ENCODE measurements at places on chromosomes 6 and 20.

DNA sequence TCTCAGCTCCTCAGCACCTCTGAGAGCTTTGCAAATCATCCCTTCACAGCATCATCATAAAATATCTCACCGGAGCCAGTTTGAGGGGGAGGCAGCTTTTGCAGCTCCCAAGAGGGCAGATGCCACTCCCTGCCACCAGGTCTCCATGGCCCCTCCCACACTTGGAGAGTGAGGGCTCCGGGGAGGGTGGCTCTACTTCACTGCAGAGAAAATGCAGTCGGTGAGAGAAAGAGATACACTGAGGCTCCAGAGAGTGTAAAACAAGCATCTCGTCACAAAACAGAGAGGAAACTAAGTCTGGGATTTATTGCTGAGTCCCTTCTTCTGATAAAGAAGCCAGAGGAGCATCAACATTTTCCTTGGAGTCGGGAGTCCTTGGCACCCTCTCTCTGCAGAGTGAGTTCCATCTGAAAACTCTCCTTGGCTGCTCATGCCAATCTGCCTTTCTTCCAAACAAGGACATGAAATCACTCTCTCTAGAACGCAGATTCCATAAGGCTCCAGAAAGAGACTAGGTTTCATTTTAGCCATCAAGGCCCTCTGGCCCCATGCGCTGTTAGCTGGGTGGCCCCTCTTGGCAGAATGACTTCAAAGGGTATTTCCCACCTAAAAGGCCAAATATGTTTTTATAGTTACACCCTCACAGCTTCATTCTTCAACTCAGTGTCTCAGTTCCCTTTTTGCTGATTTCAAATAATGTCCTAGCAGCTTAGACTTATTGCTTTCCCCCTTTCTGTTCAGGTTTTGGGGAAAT, 70.6 kb upstream of the F13A1 start:
- DNase-seq = peak; percentile 59

DNA sequence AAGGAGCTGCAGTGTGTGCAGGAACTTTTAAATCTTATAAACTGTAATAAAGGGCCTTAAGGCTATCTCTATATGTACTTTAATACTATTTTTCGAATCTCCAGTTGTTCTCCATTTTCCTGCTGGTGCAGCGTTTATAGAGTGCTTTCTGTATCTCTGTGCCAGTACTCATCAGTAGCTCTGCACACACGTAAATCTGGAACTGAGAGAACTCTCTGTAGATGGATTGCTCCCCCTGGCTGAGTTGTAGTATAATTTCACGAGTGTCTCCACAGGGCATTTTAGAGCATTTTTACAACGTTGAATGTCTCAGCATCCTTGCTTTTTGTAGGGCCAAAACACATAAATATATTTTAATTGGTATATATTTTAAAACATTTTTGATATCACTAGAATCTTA, 256.5 kb downstream of the TRDN start:
- DNase-seq = no peak

DNA sequence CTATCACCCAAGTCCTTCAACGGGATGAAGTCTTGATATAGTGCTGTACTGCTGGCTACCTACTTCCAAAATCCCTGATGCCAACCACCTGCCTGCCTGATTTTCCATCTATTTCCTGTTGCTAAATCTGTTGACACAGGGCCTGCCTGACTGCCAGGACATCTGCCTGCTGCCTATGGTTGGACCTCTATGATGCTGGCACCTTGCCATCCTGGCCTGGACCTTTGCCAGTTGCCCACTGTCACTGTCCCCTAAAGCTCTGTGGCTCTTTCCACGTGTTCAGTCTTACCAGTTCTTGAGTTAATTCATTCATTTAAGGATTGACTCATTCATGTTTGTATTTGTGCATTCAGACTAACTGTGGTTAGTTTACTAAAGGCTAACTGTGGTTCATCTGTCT, 9.2 kb upstream of the RGS17 start:
- no peak for DNase-seq

GRCh38 chr6:154550779-154551178, 40.3 kb upstream of the CNKSR3 start:
- DNase-seq = no peak

DNA sequence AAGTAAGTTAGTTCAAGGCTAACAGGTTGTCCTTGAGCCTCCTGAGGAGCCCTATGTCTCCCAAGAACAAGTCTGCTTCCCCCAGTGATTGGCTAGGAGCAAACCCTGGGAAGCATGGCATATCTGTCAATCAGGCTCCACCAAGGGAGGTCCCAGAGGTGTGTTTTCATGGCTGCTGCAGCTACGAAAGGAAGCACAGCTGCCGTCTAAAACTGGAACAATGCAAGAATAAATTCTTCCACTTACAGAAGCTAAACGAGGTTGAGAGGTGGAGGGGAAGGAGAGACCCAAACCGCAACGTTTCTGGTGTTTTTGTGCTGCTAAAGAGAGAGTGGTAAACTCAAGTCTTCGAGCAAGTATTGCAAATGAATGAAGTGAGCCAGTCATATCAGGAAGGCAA, 4.9 kb upstream of the PTGIS start:
- no peak for DNase-seq

- peak; percentile 85 for DNase-seq
These were observed 153.0 kb downstream of the BCAS1 start for GRCh38 chr20:53917145-53918019.

GRCh38 chr20:4164246-4164645, 148.9 kb upstream of the RNF24 start:
- DNase-seq = no peak

DNA sequence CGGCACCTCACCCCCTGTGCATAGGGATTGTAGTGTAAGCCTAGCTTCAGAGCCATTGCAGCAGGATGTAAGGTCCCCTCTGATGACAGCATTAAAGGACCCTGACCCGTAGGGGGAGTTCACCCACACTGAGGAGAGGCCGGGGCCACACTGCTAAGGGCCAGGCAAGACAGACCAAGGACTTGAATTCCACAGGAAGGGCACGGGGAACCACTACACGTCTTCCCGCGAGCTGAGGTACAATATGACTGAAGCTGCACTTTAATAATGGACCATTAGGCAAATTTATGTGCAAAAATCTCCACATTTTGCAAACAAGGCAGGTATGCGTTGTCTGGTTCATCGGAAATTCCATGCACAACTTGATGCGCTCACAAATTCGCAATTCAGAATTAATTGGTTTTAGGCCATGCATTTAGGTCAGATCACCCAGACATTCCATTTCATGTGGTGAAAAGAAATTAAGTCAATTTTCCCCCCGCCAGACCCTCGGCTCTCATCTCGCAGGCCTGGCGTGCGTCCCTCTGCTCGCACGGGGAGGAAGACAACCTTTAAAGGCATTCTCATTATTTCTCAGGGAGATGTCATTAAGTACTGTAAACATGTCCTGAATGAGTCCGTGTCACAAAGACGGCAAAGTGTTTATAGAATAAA, 111.8 kb downstream of the FOXA2 start:
- DNase-seq = no peak
